Left lung (tissue), 14 donors: ENCODE measurements at places on chromosomes 1 and 21. TPM values are rescaled to one million over a fixed set of nuclear protein-coding genes. Genes with fewer than 3 reads are reported as not detected.

DNA sequence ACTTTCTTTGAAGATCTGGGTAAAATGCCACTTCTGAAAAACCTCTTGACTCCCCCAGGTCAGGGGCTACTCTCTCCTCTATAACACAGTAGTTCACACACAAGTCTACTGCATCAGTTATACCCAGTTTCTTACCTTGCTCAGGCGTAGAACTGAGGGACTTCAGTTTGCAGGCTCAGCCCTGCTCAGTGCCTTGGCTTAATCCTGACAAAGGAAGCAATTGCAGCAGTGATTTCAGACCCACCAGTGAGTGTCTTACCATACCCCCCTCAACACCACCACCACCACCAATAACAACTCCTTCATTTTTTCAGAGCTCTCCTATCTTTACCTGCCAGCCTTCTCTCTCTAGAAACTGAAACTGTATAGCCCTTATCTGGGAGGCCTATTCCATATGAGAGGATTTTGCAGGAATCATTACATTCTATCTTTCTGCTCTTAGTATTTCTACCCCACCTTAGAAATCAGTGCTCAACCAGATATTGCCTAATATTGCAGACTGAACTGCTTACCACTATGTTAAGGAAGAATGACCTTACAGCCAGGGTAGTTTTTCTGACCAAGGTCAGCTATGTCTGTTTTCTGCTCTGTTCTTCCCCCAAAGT is 105.5 kb upstream of the S1PR1 start:
- H3K27me3 ChIP-seq: no peaks in the 10 kb centered on the region
- no peaks in the 10 kb centered on the region for H3K36me3 ChIP-seq
- H3K4me1 ChIP-seq: no peaks in the 10 kb centered on the region
- H3K4me3 ChIP-seq: no peak overlapping the region

DNA sequence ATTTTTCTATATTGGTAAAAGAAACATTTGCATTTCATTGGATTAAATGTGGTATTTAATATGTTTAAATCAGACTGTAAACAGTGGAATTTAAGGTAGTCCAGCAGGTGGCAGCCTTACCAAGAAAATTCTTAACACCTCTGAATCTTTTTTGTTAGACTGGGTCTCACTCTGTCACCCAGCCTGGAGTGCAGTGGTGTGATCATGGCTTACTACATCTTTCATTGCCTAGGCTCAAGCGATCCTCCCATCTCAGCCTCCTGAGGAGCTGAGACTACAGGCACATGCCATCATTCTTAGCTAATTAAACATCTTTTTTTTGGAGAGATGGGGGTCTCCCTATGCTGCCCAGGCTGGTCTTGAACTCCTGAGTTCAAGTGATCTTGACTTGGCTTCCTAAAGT is 98.8 kb downstream of the RABGAP1L start:
- no peaks in the 10 kb centered on the region for H3K36me3 ChIP-seq
- H3K27ac ChIP-seq: no peak overlapping the region
- no peaks in the 10 kb centered on the region for H3K4me1 ChIP-seq
- H3K27me3 ChIP-seq: no peaks in the 10 kb centered on the region
- DNase-seq: peak; percentile 24

- DNase-seq: no peak
- no peaks in the 10 kb centered on the region for H3K4me1 ChIP-seq
- no peak overlapping the region for H3K27ac ChIP-seq
- no peaks in the 10 kb centered on the region for H3K36me3 ChIP-seq
- H3K27me3 ChIP-seq: no peaks in the 10 kb centered on the region
These were observed 9.7 kb upstream of the PRDX6 start for GRCh38 chr1:173467426-173467825.

- H3K4me1 ChIP-seq: peaks cover 21% of the 10 kb centered on the region
- H3K27ac ChIP-seq: no peak overlapping the region
- H3K4me3 ChIP-seq: no peak overlapping the region
- no peaks in the 10 kb centered on the region for H3K36me3 ChIP-seq
- no peak for DNase-seq
These were observed 2.5 kb upstream of the ARL8A start for GRCh38 chr1:202146993-202147392.

DNA sequence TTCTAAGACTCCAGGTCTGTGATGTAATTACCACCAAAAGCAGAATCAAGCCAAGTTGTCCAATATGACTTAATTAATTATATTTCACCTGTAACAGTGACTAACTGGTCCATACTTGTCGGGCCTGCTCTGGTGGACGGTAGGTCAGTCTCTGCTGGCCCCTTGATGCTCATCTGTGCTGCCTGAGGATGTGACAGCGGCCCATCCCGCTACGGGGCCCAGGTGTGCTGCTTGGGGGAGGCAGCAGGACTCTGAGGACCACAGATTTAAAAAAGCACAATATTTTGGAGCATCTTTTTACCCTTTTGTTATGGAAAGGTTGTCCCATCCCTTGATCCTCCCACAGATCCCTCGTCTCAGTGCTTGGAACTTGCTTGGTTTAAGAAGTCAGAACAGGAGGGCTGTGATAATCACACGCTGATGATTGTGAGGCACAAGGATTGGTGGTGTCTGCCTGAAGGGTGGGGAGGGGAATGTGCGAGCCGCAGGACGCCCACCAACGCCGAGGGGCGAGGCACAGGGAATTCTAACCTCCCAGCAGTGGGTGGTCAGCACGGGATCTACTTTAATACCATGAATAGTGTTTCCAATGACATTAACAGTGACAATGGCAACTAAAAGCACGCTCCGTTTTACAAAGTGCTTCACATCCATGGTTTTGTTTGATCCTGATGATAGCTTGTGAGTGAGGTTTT is 27.8 kb upstream of the UMODL1 start:
- no peaks in the 10 kb centered on the region for H3K36me3 ChIP-seq
- DNase-seq: no peak
- no peak overlapping the region for H3K27ac ChIP-seq
- H3K4me3 ChIP-seq: no peak overlapping the region

- no peak overlapping the region for H3K4me3 ChIP-seq
- DNase-seq: no peak
- no peaks in the 10 kb centered on the region for H3K27me3 ChIP-seq
- H3K4me1 ChIP-seq: no peaks in the 10 kb centered on the region
These were observed 36.7 kb downstream of the PAPPA2 start for GRCh38 chr1:176499671-176500070.

SLAMF9 gene
- not detected for total RNA-seq
